ENCODE measurements at places on chromosomes 2 and 18. TPM values are rescaled to one million over a fixed set of nuclear protein-coding genes. Genes with fewer than 3 reads are reported as not detected.

The ASNSD1 gene
- 21.8 TPM for total RNA-seq

The CCDC148 gene
- 0.38 TPM for total RNA-seq

The STEAP3 gene
- total RNA-seq: 53.1 TPM

The SFTPB gene
- not detected for total RNA-seq

The TFCP2L1 gene
- 0.33 TPM for total RNA-seq

The HOXD13 gene
- not detected for total RNA-seq

The UGT1A4 gene
- not detected for total RNA-seq

The KCNE4 gene
- 0.81 TPM for total RNA-seq

The PDCD1 gene
- not detected for total RNA-seq

The RTTN gene
- 3.5 TPM for total RNA-seq

The OR6B2 gene
- not detected for total RNA-seq

The OTX1 gene
- total RNA-seq: 0.16 TPM

The SERPINB5 gene
- total RNA-seq: not detected

The MGAT5 gene
- total RNA-seq: 21.8 TPM

The MTHFD2 gene
- 112 TPM for total RNA-seq

The IL36G gene
- total RNA-seq: not detected

All from mesangial cell (primary cell).